ENCODE measurements at places on chromosomes 3 and 15.

DNA sequence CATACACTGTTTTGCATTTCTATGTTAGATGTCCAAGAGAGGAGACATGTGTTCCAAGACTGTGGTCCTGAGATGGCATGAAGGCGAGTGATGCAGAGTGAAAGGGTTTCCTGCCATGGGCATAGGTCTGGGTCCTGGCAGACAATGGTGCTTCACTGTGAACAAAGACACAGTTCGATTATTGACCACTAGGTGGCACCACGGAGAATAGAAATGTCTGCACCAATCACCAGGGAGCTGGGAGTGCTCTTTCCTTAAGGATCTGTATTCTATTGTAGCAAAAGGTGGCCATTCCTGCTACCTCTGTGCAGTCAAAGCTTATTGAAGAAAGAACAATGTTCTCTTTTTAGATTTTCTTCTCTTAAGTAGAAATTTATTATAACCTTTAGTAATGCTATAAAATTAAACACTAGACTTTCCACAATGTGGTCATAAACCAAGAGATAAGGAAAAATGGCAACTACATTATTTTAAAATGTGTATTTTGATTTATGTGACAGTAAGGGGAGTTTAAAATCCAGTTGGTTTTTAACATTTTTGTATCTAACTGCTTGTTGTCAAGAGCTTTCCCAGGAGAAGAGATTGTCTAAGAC is 88.7 kb downstream of the GABRG3 start:
- DNase-seq = no peak

DNA sequence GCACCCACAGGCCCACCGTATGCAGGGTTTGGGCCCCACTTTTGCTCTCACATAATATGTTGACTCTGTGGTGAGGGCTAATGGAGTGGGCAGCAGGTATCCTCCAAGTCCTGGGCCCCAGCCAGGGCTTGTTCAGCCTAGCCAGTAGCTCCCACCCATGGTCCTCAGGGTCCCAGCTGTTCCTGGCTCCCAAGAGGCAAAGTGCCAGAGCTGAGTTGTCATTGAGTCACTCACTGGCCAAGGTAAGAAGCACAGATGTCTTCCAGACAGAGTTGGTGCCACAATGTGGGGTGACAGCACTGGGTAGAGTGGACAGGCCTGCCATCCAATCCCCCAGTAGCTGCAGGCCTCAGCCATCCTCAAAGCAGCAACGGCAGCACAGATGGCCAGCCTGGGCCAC is 4.3 kb downstream of the SHF start:
- DNase-seq = peak; percentile 12

DNA sequence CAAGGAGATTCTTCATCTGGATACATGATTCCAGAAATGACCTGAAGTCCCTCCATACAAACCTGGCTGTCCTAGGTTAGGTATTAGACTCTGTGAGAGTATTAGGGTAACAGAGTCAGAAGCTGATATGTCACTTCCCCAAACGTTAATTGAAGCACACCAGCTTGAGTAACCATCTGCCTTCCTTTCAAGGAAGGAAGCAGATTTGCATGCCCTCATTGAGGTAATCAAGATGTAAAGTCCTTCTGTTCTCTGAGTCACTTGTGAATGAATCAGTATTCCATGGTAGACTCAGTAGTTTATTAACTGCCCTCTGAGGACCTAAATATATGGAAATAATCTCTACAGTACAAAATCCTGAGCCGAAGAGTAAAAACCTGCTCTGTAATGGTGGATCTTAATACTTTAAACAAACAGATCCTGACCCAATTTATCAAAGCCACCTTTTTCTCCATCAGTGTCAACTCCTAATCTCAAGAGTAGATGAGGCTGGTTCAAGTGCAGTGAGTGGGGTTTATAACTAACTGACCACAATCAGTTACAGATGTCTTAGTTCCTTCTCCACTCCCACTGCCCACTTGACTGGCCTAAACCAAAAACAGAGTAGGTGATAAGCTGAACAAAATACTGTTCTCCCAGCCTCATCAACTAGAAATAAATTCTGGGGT is 246.2 kb upstream of the CHRM5 start:
- DNase-seq = no peak

DNA sequence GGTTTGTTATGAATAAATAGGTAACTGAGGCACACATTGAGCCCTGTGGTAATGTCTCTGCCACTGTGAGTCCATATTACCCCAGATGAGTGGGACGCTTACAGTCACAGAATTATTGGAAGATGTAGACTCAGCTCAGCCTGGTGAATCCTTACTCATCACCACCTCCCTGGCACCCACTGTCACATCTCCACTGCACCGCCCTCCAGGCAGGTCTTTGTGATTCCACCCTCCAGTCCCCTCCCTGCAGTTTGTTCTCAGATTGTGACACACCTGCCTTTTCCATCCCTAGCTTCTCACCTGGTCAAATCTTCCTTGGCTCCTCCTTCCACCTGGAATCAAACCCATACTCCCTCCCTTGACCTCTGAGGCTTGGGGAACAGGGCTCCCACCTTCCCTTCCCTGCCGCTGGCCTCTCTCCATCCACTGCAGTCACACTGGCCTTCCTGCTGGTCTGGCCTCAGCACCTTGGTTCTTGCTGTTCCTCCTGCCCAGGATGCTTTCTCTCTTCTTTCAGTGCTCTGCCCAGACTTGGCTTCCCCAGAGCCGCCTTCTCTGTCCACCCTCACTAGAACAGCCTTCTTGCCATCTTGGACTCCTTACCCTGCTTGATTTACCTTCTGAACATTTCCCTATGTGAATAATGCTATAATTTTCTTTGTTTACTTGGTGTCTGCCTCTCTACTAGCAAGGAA is 9.4 kb downstream of the SLC6A20 start:
- DNase-seq = no peak

- DNase-seq = no peak
Observed at GRCh38 chr3:45123581-45124269, 22.5 kb downstream of the CDCP1 start.

DNA sequence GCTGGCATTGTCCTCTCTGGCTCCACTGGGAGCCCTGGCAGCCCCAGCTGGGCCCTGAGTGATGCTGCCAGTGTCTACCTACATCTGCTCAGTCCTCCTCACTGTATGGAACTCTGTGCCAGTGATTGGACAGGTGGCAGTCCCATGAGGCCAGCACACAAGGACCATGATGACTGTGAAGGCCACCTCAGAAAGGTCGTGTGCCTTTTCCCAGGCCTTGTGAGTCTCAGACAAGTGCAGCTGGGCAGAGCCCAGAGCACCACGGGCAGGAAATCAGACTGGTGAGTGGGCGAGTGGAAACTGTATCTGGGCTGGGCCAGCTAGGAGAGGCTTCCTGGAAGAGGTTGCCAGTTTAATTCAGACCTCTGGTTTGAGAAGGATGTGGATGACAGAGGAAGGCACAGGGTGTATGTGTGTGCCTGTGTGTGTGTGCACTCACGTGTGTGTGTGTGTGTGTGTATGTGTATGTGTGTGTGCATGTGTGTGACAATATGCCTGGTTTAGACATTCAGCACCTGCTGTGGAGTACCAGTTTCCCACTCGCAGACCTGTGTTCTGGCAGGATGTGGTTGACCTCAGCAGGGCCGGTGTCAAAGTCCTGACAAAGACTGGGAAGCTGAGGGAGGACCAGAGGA is 7.0 kb downstream of the MAPKAPK3 start:
- DNase-seq = no peak

DNA sequence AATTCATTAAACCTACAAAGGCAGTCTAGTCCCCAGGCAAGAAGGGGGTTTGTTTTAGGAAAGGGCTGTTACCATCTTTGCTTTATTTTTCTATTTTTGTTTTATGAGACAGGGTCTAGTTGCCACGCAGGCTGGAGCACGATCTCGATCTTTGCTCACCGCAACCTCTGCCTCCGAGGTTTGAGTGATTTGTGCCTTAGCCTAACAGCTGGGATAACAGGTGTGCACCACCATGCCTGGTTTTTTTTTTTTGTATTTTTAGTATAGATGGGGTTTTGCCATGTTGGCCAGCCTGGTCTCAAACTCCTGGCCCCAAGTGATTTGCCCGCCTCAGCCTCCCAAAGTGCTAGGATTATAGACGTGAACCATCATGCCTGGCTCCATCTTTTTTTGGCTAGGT is 4.9 kb downstream of the HIGD1A start:
- no peak for DNase-seq

Measured in NCI-H1694 treated with DMSO at 0.1 percent for 48 hours (cell line).